Stimulated activated CD4-positive, alpha-beta T cell treated with anti-CD3 and anti-CD28 coated beads, Interleukin-12 subunit alpha, Interleukin-12 subunit beta, amount 100 ng/mL, for 24 hours (primary cell): ENCODE measurements at places on chromosomes 6 and 20.

DNA sequence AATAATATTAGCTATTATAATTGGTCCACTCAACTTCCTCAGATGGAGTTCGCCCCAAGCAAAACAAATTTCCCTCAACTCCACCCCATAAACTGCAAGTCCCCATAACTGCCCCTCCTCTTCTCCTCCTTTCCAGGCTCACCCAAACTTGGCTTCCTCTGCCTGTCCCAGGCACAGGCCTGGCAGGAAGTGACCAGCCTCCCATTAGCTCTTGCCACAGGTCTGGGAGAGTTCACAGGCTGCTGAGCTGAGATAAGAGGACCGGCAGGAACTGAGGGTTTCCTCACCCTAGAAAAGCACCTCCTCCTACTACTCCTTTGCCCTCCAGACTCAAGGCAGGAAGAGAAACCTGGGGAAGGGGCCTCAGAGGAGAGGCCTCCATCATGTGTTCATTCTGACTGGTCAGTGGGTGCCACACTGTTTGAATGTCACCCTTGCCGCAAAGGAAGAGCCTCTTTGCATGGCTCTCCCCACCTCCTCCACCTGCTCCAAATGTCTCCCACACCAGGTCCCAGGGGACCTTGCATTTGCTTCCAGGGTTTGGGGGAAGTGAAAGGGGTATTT, 24.5 kb upstream of the SMIM29 start:
- DNase-seq = no peak

GRCh38 chr20:46573234-46573633, 22.8 kb upstream of the OCSTAMP start:
- DNase-seq = no peak

- DNase-seq = no peak
Observed at GRCh38 chr6:25058941-25059340, 123.2 kb upstream of the RIPOR2 start.

GRCh38 chr20:34185766-34186620, 55.2 kb upstream of the ASIP start:
- DNase-seq = no peak

DNA sequence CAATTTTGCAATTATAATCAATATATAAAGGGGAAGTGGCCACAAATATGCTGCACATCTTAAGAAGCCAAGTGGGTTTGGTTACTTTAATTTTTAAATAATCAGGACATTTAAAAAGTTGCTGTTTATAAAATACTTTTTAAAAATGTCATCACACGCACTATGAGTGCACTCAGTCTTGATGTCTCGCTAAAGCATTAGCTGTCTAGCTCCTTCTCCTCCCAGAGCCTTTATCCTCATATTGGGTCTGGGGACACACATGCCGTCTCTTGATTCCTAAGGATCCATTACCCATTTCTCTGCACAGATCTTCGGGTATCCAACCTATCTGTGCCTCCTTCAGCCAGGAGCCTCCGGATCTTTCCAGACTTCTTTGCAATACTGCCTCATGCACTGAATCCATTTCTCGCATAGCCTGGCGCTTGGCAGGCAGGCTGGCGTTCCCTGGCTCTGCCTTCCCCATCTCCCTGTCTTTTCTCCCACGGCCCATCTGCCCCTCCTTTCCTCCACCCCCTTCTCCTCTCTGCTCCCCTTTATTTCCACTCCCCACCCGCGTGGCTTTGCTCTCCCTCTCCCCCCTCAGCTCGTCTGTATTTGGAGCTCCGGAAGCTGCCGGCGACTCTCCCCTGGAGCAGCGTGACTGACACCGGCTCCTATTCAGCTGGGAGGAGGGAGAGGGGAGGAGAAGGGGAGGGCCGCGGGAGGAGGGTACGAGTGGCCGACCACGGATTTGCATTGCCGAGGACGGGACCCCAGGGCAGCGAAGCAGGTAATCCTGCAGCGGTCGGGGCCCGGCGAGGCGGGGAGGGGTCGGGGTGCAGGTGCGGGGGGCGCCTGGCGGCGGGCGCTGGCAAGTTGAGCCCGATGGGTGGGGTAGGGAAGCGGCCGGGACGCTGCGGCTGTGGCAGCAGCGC, at the start of gene CAP2:
TSS of gene CAP2 (plus strand) at position 618 of the 914 bp plus-strand sequence. CDS start 27,961 bp downstream, outside the sequence.
- DNase-seq = no peak

DNA sequence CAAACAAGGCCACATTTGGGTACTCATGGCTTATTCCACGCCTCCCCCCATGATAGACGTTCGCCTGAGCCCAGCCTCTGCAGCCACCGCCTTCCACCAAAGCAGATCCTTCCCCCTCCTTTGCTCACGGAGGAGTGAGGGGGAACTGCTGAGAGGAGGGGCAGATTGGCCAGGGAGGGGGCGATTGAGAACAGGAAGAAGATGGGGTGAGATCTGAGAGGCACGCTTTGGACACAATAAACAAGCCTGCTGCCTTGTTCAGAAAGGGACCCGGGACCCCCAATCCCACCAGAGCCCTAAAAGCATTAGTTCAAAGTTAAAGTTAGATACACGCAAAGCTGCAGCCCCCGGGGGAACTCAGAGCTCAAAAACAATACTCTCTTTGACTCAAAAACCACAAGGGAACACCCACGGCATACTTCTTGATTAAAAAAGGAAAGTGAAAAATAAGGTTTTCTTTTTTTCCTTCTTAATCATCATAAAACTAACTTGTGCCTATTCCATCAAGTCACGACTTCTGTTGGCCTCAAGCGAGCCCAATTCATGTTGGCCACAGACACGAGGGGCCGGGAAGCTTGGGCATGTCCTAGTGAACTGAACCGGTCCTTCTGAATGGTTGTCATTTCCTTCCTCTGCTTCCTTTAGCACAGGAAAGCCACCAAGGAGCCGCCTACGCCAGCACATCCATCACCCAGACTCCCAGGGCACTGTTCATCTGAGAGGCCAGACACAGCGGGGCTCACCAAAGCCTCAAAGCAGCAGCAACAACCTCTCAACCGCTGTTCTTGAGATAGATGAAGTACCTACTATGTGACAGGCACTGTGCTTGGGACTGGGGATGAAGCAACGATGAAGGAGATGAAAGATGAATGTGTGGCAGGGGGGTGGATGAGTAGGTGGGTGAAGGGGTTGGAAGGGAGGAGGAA, 44.7 kb downstream of the NFATC2 start:
- DNase-seq = peak; percentile 47

DNA sequence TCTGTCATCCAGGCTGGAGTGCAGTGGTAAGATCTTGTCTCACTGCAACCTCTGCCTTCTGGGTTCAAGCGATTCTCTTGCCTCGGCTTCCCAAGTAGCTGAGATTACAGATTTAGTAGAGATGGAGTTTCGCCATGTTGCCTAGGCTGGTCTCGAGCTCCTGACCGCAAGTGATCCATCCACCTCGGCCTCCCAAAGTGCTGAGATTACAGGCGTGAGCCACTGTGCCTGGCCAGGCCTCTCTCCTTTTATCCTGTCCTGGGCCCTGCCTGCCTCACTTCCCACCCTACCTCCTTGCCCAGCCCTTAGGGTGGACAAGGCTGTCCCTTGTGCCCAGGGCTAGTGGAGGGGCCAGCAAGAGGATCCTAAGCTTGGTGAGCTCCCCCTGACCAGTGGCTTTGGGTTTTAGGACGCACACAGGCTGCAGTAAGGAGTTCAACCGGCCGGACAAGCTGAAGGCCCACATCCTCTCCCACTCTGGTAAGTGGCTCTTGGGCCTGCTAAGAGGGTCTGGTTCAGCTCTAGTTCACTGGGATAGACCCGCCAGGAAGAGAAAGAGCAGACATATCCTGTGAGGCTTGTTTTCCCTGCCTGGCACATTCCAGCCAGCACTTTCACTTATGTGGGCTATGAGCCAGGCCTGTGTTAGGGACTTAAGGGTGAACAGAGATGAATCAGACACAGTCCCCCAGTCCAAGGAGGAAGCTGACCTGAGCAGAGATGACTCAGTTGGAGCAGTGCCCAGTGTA, 21.9 kb upstream of the CHMP4B start:
- DNase-seq = no peak

DNA sequence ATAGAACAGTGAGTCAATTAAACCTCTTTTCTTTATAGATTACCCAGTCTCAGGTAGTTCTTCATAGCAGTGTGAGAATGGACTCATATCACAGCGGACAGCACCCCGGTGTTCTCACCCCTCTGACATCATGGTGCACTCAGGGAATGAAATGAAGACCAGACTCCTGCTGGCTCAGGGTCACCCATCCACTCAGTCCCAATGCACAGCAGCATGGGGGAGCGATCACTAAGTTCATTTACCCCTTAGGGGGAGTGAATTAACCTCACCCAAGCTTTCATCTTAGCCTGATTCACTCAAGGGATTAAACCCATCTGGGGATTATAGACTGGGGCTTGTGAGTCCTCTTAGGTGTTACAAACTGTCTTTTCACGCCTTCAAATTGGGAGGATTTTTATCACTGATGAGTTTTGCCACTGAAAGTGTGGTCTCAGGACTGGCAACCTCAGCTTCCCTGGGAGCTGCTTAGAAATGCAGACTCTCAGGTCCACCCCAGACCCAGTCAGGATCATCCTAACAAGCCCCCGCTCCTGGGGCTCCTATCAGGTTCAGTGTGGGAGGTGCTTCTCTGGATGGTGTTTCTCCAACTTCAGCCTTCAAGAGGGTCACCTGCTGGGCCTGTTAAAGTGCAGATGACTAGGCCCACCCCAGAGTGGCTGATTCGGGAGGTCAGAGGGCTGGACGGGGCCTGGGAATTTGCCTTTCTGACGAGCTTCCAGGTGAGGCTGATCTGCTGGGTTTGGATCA, 44.3 kb upstream of the FRMD1 start:
- no peak for DNase-seq

GRCh38 chr6:70717038-70717801, 49.5 kb downstream of the SMAP1 start:
- no peak for DNase-seq

- no peak for DNase-seq
Observed at GRCh38 chr6:126367849-126368248, 27.9 kb downstream of the CENPW start.

DNA sequence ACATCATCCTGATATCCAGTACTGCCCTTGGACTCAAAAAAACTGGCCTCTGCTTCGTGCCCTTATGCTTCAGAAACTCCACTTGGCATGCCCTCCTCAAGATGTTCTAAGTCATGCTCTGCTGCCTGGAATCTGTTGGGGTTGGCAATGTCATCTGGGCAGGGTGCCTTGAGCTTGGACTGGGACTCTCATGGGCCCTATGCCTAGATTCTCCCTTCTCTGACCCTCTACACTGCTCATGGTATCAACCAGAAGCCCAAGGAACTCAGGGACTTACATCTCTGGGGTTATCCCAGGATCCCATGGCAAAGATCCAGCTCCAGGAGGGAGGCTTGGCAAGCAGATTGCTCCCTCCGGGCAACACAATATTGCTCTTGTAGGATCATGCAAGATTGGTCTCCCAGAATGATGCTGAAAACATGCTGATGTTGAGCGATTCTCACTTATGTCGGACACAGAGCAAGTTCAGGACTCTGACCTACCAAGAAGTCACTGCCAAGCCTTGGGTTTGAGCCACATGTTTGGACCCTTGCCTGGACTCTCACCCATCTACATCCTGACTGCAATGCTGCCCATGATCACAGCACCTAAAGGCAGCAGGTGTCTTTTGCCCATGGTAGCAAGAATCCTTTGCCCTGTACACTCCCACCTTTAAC, 88.8 kb downstream of the ADAT2 start:
- no peak for DNase-seq

- no peak for DNase-seq
Observed at GRCh38 chr6:20154753-20155152, 57.5 kb downstream of the MBOAT1 start.
